ENCODE measurements at places on chromosomes 12 and 14.

GRCh38 chr14:65941091-65941490 lies 528.6 kb downstream of the FUT8 start:
- peaks cover 37% of the 10 kb centered on the region for H3K4me1 ChIP-seq
- no peaks in the 10 kb centered on the region for H3K27me3 ChIP-seq
- no peaks in the 10 kb centered on the region for H3K36me3 ChIP-seq
- no peak for DNase-seq
- H3K27ac ChIP-seq: no peak overlapping the region

- H3K4me3 ChIP-seq: peak overlapping the region; percentile 53
- peaks cover 2% of the 10 kb centered on the region for H3K27me3 ChIP-seq
- H3K27ac ChIP-seq: no peak overlapping the region
- H3K36me3 ChIP-seq: no peaks in the 10 kb centered on the region
These were observed 41.6 kb upstream of the CAPRIN2 start for GRCh38 chr12:30796313-30796780.

GRCh38 chr12:122740351-122740750 lies 9.7 kb upstream of the HCAR1 start:
- H3K36me3 ChIP-seq: no peaks in the 10 kb centered on the region
- no peaks in the 10 kb centered on the region for H3K4me1 ChIP-seq
- H3K4me3 ChIP-seq: no peak overlapping the region

DNA sequence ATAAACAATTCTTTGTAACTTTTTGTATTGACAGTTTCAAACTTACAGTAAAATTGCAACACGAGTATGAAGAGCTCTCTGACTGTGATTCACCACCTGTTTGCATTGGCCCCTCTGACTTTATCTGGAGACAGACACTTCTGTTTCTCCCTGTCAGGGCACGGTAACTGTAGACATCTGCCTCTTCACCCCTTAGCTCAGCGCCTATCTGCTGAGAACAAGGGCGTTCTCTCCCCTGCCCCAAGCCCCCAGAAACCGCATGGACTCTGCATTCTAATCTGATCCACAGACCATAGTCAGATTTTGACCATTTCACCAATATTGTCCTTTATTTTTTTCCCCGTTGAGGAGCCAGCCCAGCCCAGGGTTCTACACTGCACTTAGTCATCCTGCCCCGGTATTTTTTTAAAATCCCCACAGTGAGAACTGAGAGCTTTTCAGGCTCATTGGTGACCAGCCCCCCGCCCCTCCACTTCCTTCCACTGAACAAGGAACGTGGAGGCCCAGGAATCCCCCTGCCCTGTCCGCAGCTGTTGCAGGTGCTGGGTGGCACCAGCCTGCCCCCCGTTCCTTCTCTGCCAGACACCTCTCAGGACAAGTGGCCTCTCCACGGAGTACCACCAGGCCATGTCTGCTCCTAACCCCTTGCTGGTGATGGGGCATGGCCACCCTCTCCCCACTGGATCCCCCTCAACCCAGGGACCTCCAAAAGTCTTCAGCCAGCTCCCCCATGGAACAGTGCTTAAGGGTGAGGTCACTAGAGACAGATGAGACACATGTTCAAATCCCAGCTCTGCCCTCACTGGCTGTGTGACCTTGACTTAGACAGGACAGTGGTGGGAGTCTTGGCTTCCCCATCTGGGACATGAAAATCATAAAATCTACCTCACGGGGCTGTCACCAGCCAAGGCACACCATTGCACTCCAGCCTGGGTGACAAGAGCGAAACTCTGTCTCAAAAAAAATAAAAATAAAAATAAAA lies 11.2 kb downstream of the RHOF start:
- H3K4me1 ChIP-seq: peaks cover 26% of the 10 kb centered on the region
- no peaks in the 10 kb centered on the region for H3K27me3 ChIP-seq
- H3K27ac ChIP-seq: peak overlapping the region; percentile 68
- no peak for DNase-seq
- H3K36me3 ChIP-seq: peaks cover 24% of the 10 kb centered on the region
- no peak overlapping the region for H3K4me3 ChIP-seq

GRCh38 chr12:56928262-56928661 lies 5.9 kb downstream of the SDR9C7 start:
- H3K4me1 ChIP-seq: peaks cover 4% of the 10 kb centered on the region
- H3K27ac ChIP-seq: no peak overlapping the region
- peaks cover 20% of the 10 kb centered on the region for H3K27me3 ChIP-seq
- DNase-seq: no peak

DNA sequence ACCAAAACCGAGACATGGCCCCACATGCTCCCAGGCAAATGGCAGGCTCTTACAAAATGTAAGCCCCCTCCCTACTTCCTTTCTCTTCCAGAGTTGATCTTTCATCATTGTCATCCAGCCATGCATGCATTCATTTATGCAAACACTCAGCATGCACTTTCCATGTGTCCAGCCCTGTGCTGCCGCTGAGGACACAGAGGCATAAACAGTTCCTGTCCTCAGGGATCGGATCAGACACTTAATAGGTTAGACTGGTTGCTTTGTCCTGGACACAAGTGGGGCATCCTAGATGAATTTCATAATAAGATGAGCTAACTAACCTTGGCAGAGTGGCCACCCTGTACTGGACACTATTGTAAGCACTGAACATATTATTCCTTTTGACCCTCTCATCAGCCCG lies 23.1 kb downstream of the PRIMA1 start:
- H3K36me3 ChIP-seq: no peaks in the 10 kb centered on the region
- H3K27ac ChIP-seq: no peak overlapping the region
- H3K27me3 ChIP-seq: peaks cover 32% of the 10 kb centered on the region
- no peak for DNase-seq
- no peaks in the 10 kb centered on the region for H3K4me1 ChIP-seq
- no peak overlapping the region for H3K4me3 ChIP-seq

GRCh38 chr14:101980700-101981099 lies 16.3 kb downstream of the DYNC1H1 start:
- no peaks in the 10 kb centered on the region for H3K4me1 ChIP-seq
- H3K27me3 ChIP-seq: no peaks in the 10 kb centered on the region
- peaks cover 81% of the 10 kb centered on the region for H3K36me3 ChIP-seq

GRCh38 chr12:67515679-67516340 lies 132.7 kb upstream of the DYRK2 start:
- no peaks in the 10 kb centered on the region for H3K36me3 ChIP-seq
- H3K27me3 ChIP-seq: no peaks in the 10 kb centered on the region
- H3K4me1 ChIP-seq: peaks cover 35% of the 10 kb centered on the region

DNA sequence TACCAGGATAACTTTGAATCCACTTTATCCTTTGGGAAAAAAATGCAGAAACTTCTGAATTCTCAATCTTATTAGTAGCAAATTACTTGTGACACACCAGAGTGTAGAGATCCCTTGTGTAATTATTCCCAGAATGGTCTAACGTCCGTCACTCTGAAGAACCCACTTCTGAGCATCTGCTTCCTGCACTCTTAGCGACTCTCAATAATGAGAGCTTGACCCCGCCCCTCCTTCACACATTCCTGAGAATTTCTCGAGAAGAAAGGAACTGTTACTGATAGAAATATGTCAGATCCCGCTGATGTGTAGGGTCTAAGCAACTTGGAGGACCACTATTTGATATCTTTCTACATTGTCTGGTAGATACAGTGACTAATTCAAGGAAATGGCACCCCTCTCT lies 218.3 kb upstream of the PDZRN4 start:
- H3K4me1 ChIP-seq: no peaks in the 10 kb centered on the region
- no peaks in the 10 kb centered on the region for H3K36me3 ChIP-seq
- no peak for DNase-seq

GRCh38 chr14:74219277-74220205 lies 19.7 kb upstream of the VSX2 start:
- no peaks in the 10 kb centered on the region for H3K36me3 ChIP-seq
- H3K4me3 ChIP-seq: no peak overlapping the region
- peaks cover 57% of the 10 kb centered on the region for H3K27me3 ChIP-seq
- no peak for DNase-seq
- H3K4me1 ChIP-seq: no peaks in the 10 kb centered on the region

DNA sequence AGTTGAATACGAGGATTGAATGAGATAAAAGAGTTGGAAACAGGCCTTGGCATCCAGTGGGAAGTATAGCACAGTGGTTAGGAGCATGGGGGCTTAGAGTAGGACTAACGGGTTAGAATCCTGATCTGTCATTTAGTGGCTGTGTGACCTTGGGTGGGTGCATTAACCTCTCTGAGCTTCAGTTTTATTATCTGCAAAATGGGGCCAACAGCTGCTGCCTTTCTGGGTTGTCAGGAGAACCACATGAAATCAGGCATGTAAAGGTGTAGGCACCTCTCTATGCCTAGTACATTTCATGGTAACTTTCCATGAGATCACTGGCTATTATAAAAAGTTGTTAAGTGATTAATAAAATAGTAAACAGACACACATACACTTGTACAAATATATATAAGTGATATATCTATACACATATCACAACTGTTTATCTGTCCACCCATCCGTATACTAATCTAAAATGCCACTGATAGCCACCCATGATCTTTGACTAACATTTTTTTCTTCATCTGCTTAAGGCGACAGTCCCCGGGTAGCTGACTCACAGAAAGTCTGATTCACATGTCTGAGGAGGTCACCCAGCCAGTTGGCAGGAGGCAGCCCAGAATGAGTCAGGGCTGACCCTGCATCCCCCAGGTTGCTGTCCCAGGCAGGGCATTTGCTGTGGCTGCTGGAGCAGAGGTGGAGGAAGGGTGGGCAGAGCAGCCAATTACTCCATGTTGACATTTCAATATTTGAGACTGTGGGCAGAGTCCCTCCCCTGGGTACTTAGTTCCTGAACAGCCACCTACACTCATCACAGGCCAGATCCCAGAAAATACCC lies 125.6 kb upstream of the NOS1 start:
- H3K4me1 ChIP-seq: no peaks in the 10 kb centered on the region
- no peak for DNase-seq
- H3K36me3 ChIP-seq: no peaks in the 10 kb centered on the region

GRCh38 chr14:53792909-53793308 lies 163.7 kb downstream of the BMP4 start:
- no peak overlapping the region for H3K27ac ChIP-seq
- no peak overlapping the region for H3K4me3 ChIP-seq
- no peak for DNase-seq
- no peaks in the 10 kb centered on the region for H3K36me3 ChIP-seq

- H3K4me1 ChIP-seq: no peaks in the 10 kb centered on the region
- no peak overlapping the region for H3K4me3 ChIP-seq
- no peak overlapping the region for H3K27ac ChIP-seq
- H3K27me3 ChIP-seq: no peaks in the 10 kb centered on the region
- DNase-seq: no peak
- H3K36me3 ChIP-seq: peaks cover 10% of the 10 kb centered on the region
These were observed 25.9 kb downstream of the SUDS3 start for GRCh38 chr12:118402251-118402650.

GRCh38 chr12:103998976-103999375 lies 33.3 kb downstream of the TDG start:
- H3K4me1 ChIP-seq: no peaks in the 10 kb centered on the region
- no peaks in the 10 kb centered on the region for H3K36me3 ChIP-seq
- no peak overlapping the region for H3K4me3 ChIP-seq
- H3K27ac ChIP-seq: no peak overlapping the region

DNA sequence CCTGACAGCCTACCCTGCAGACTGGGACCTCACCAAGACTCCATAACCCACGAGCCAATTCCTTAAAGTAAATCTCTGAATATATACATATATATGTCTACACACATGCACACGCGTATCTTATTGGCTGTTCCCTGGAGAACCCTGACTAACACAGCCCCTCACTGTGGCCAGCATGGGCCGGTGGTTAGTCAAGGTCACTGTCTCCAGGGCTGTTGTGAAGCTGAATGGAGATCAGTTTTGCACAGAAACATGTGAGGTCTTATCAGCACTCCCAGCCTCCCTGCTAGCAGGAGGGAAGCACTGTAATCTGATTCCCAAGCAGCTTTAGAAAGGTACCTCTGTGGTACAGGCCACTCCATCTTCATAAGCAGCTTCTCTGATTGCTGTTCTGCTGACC lies 46.6 kb upstream of the PLEKHG6 start:
- no peaks in the 10 kb centered on the region for H3K4me1 ChIP-seq
- no peak overlapping the region for H3K27ac ChIP-seq
- no peak for DNase-seq
- H3K4me3 ChIP-seq: no peak overlapping the region

DNA sequence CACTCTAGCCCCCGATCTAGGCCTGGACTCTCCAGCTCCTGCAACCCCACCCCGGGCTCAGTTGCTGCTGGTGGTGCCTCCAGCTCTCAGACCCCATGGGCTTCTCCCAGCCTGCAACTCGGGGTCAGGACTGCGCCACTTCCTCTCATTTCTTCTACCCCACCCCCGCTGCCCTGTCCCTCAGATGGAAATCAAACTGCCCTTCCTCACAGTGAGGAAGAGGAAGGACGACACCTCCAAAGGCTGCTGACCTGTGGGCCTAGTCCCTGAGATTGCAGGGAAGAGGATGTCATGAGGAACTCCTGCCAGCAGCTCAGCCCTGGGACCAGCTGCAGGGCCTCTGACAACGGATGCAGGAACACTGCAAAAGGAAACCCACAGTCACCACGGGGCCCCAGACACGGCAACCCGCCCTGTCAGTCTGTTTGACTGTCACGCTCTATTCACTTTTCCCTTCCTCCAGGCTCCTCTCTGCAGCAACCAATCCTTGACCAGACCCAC lies 29.3 kb upstream of the PNMA1 start:
- H3K4me1 ChIP-seq: peaks cover 64% of the 10 kb centered on the region
- peaks cover 10% of the 10 kb centered on the region for H3K36me3 ChIP-seq
- no peaks in the 10 kb centered on the region for H3K27me3 ChIP-seq
- DNase-seq: no peak
- peak overlapping the region; percentile 49 for H3K4me3 ChIP-seq

- no peak for DNase-seq
- no peaks in the 10 kb centered on the region for H3K36me3 ChIP-seq
- H3K27me3 ChIP-seq: no peaks in the 10 kb centered on the region
- H3K4me3 ChIP-seq: no peak overlapping the region
- H3K4me1 ChIP-seq: no peaks in the 10 kb centered on the region
These were observed 155.0 kb upstream of the SFSWAP start for GRCh38 chr12:131555866-131556265.

- H3K4me1 ChIP-seq: no peaks in the 10 kb centered on the region
- no peak for DNase-seq
- no peak overlapping the region for H3K27ac ChIP-seq
- H3K36me3 ChIP-seq: no peaks in the 10 kb centered on the region
- H3K27me3 ChIP-seq: no peaks in the 10 kb centered on the region
These were observed 151.1 kb upstream of the PKP2 start for GRCh38 chr12:33047666-33048065.

DNA sequence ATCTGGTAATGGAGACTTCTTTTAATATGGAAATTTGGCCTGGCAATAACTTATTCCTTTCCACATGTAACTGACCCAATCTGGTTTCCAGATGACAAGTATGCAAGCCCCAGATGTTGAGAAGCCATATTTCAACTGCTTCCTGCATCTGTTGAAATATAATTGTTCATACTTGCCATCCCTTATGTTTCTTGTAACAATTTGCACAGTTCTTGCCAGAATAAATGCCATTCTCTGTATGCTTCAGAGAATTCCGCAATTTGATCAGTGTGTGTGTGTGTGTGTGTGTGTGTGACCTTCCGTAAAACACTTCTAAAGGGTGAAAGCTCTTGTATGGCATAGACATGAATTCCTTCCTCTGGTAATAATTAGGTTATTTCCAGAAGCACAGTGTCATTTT lies 1.8 kb upstream of the CLEC2A start:
- no peaks in the 10 kb centered on the region for H3K4me1 ChIP-seq
- DNase-seq: no peak
- no peaks in the 10 kb centered on the region for H3K27me3 ChIP-seq

GRCh38 chr12:120283318-120283717 lies 8.4 kb downstream of the RNU4-2 start:
- H3K4me3 ChIP-seq: no peak overlapping the region
- no peak for DNase-seq
- no peak overlapping the region for H3K27ac ChIP-seq
- H3K4me1 ChIP-seq: no peaks in the 10 kb centered on the region

GRCh38 chr12:70535896-70536374 lies 101.3 kb downstream of the PTPRB start:
- no peak for DNase-seq
- no peaks in the 10 kb centered on the region for H3K36me3 ChIP-seq
- no peaks in the 10 kb centered on the region for H3K27me3 ChIP-seq
- no peak overlapping the region for H3K27ac ChIP-seq
- no peaks in the 10 kb centered on the region for H3K4me1 ChIP-seq
